ENCODE measurements at places on chromosomes 4 and X.

DNA sequence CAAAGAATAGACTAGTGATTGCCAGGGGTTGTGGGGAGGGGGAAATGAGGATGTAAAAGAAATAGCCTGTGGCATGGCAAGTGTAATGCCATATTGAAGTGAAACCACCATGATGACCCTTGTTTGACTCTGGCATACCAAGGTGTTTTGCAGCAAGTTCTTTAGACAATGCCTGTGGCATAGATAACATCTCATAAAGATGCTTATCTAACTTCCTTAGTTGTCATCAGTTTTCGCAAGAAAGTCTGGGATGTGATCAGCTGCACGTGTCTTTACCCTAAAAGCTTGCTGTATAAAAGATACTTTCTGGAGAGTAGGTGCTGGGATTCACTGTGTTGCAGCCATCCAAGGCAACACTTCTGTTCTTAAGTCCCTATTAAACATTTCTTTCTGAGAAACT lies 176.1 kb upstream of the MAGEB16 start:
- DNase-seq: no peak

- DNase-seq: no peak
These were observed 28.6 kb upstream of the BBS12 start for GRCh38 chr4:122703868-122704267.

GRCh38 chr4:83022724-83023450 lies 12.1 kb upstream of the COPS4 start:
- no peak for DNase-seq

DNA sequence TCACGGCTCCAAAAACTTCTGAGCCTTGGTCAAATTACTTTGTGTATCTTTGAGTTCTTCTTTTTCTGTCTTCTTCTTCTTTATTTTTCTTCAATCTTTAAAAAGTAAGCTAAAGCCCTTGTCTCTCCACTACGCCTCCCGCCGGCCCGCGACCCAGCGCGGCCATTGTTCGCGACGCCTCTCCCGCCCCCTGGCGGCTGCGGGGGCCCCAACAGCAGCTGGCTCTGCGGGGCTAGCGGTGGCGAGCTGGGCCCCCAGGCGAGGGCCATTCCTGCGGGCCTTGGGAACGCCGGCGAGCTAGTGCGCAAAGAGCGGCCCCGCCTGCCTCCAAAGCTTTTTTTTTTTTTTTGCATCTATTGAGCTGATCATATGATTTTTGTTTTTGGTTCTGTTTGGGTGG lies 119.1 kb downstream of the TGIF2LX start:
- DNase-seq: no peak

GRCh38 chr4:80240976-80241375 lies 25.5 kb upstream of the FGF5 start:
- no peak for DNase-seq

DNA sequence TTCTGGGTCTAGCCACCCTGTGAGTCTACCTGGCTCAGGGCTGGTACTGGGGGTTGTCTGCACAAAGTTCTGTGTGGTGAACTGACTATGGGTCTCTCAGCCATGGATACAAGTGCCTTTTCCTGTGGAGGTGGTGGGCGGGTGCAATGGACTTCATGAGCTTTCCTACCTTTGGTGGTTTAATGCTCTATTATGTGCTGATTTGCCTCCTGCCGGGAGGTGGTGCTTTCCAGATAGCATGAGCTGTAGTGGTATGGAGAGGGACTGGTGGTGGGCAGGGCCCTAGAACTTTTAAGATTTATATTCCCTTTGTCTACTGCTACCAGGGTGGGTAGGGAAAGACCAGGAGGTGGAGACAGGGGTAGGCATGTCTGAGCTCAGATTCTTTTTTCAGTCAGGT lies 48.0 kb downstream of the PBDC1 start:
- no peak for DNase-seq

DNA sequence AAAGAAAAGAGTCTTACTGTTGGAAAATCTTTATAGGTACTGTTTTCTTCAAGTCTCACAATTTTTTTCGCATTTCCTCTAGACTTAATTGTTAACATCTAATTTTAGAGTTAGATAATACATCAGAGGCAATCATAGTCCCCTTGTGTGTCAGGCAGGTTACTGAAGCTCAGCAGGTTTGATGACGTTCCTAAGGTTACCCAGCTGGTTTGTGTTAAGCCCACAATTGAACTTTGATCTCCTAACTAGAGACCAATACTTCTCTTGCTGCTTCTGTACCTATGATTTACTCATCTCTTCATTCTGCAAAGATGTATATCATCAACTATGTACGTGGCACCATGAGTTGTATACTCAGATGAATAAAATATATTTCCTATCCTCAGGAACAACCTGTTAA lies 131.6 kb upstream of the STIM2 start:
- no peak for DNase-seq

- DNase-seq: no peak
These were observed 91.3 kb downstream of the PTPN13 start for GRCh38 chr4:86685401-86685800.
